Smooth muscle cell of the umbilical artery (primary cell): ENCODE measurements at places on chromosomes 6 and 20. TPM values are rescaled to one million over a fixed set of nuclear protein-coding genes. Genes with fewer than 3 reads are reported as not detected.

The RPL7L1 gene
- 107 and 128 TPM in 2 replicates for total RNA-seq

The NOL7 gene
- 51.7 and 59.7 TPM in 2 replicates for total RNA-seq

The SLC25A27 gene
- total RNA-seq = 2.4 and 3.6 TPM in 2 replicates

The CRISP1 gene
- total RNA-seq = not detected in 2 replicates

The HNF4A gene
- not detected in 2 replicates for total RNA-seq

The CST3 gene
- 306 and 317 TPM in 2 replicates for total RNA-seq

The TMEM74B gene
- 0.14 TPM in 1 of 2 replicates, not detected in the other for total RNA-seq
